ENCODE measurements at places on chromosomes 4 and X. TPM values are rescaled to one million over a fixed set of nuclear protein-coding genes. Genes with fewer than 3 reads are reported as not detected.
A peak's percentile ranks its signal among the peaks of the same experiment; 100 is the strongest.

GRCh38 chrX:75746891-75747639 is 38.0 kb downstream of the MAGEE2 start:
- peak; percentile 24 for DNase-seq

GRCh38 chrX:107205770-107206696 is at the start of the genes DNAAF6 and NUP62CL:
Gene DNAAF6 (plus strand): TSS chrX:107206611. CDS start chrX:107212876, 6,265 bp downstream.
Gene NUP62CL (minus strand): TSS chrX:107206433. CDS start chrX:107175146, 31,287 bp downstream.
- peak; percentile 63 for DNase-seq

GRCh38 chrX:139930916-139931645 is 1.8 kb downstream of the ATP11C start:
- peak; percentile 16 for DNase-seq

DNA sequence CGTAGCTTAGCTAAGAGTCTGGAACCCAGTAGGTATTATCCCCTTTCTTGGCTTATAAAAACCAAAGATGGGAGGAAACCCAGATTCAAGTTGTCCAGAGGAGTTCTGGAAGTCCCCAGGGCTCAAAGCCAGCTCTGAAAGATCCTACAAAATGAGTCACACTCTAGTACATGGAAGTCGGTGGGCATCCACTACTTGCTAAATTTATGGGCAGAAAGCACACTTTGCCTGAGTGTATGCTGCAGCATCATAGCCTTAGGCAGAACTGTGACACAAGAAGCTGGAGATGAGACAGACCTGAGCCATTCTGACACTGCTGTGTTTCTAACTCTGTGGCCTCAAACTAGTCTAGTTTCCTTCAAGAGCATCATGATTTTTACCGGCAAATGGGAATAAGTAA is 429.3 kb downstream of the AFF2 start:
- DNase-seq: no peak

GRCh38 chrX:30741545-30741944 is 88.3 kb downstream of the GK start:
- no peak for DNase-seq

GRCh38 chrX:132631579-132632232 is 142.9 kb upstream of the MBNL3 start:
- peak; percentile 34 for DNase-seq

DNA sequence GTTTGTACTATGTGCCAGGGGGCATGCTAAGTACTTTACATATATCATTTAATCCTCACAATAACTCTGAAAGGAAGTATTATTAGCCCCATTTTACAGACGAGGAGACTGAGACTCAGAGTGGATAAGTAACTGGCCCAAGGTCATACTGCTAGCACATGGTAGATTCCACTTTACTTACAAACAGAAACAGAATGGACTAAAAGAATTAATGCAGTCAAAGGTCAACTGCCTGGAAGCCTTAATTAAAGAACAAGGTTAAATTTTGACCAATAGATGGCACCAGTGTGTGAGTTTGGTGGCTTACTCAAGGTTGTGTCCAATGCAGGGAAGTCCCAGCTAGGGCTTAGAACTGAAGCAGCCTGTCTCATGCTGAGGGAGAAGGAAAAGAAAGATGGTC is 4.7 kb downstream of the RIPPLY1 start:
- DNase-seq: no peak

DNA sequence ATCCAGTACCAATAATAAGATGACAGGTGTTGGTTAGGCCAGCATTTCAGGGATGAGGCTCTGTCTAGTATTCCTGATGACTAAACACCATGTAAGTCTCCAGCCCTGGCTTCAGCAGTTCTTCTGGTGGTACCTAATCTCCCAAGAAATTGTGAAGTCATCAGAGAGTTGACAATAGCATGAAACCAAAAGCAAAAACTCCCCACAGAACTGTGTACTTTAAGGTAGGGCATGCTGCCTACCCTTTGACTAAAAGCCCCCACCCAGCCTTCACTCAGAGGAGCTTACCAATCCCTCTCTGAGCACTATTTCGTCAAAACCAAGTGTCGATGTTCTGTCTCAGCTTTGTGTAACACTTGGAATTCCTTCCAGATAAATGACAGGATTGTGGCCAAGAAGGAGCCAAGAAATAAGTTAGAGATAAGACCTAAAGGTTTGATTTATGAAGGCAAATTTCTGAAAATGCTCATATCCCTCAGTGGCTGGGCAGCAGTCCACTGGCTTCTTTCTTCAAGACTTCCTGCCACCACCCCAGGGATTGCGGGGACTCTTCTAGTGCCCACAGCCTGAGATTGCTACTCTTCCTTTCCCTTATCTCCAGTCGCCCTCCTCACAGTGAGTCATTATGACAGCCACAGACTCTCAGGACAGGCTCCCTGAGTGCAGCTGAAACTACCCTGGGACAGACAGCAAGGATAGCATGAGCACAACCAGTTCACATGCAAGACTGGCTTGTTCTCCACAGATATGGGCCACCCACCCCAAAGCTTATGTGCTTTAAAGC is 67.3 kb upstream of the LHFPL1 start:
- no peak for DNase-seq

DNA sequence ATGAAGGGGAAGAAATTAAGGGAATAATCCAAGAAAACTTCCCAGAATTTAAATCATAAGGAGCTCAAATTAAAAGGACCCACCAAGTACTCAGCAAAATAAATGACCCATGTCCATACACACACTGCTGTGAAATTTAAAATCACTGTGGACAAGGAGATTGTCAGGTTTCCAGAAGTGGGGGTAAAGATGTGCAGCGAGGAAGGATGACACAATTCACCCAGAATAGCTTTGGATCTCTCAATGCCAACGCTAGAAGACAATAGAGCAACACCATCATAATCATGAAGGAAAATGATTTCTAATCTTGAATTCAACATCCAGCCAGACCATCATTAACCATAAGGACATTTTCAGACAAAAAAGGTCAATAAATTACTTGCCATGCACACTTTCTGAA is 65.7 kb downstream of the CASK start:
- no peak for DNase-seq

GRCh38 chrX:23981711-23982110 is 45.3 kb downstream of the KLHL15 start:
- no peak for DNase-seq

- peak; percentile 41 for DNase-seq
Measured at GRCh38 chrX:118975831-118976598, 1.6 kb downstream of the LONRF3 start.

The GCNA gene
- total RNA-seq: 2.5 TPM

DNA sequence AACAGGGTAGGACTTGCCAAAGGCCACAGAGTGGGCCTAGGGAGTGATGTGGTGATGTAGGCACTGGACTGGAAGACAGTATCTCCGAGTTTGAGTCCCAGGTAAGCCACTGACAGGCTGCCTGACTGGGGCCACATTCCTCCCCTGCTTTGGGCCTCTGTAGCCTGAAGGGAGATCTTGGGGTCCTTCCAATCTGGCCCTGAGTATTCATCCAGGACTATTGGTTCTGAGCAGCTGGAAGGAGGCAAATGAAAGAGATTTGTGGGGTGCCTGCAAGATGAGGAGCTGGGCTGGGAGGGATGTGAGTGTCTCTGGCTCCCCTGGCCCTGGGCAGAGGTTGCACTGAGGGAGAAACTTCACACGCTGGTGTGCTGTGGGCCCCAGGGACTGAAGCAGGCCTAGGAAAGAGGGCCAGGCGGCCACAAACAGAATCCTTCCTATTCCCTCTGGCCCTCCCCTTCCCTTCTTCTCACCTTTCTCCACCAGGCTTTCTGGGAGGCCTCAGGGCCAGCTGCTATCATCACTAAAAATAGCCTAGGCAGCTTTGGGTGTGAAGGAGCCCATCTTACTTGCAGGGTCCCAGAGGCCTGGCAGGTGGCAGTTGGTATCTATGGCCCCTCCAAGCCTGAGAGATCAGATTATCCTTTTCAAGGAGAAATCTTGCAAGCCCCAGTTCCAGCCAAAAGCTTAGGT is 70.1 kb downstream of the PJA1 start:
- DNase-seq: no peak

The PRDM8 gene
- 11.2 TPM for total RNA-seq

The PPEF2 gene
- 0.08 TPM for total RNA-seq

Measured in naive thymus-derived CD4-positive, alpha-beta T cell (primary cell).